ENCODE measurements at places on chromosomes 4 and X.

DNA sequence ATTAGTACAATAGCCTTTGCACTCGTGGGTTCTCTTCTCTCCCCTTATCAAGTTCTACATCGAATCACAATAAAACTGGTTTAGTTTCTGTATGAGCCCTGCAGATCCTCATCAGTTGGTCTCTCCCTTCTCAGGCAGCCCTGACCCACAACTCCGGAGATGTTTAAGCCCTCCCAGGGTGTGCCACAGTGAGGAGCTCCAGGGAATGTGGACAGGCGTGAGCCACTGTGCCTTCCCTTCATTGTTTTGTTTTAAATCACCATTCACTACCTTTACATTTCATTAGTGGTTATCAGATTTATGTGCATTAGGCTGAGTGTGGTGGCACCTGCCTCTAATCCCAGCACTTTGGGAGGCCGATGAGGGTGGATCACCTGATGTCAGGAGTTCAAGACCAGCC lies 133.2 kb downstream of the LARP7 start:
- DNase-seq: no peak

GRCh38 chrX:134407065-134407376 lies 52.9 kb upstream of the HPRT1 start:
- no peak for DNase-seq

DNA sequence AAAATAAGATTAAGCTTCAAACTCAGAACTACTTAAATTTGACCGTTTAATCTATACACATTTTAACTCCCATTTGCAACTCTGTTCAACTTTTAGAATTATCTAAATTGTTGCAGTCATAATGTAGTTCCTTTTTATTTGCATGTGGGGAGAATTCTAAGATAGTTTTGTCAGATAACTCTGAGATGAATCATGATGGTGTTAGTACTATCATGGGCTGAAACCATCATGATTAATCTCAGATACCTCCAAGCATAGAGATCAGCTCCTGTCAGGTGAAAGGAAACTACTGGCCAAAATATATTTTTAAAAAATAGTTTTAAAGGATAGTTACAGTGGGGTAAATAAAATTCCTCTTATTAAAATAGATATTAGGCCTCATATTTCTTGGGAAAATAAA lies 39.0 kb downstream of the FBXO8 start:
- DNase-seq: no peak

DNA sequence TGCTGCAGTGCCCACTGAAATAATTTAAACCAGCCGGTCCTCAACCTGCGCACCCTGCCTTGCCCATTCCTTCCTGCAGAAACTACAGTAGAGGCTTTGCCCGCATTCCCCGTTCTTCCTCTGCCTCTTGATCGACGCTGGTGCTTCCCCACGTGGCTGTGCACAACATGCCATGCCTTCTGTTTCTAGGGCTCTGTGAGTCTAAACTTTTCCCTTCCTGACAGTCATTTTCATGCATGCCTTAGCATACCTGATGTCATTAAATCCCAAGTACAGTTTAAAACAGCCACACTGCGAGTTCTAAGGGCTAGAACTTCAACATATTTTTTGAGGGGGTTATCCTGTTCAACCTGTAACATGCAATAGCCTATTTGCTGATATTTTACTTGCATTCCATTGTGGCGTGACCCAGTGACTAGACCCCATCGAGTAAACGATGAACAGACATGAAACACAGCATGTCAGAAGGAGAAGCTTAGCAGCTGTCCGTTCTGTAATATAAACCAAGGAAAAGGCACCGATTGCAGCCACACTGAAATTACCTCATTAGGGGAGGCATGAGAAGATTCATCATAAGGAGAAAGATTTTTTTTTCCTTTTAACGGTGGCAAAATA lies 232.5 kb downstream of the ARHGAP10 start:
- no peak for DNase-seq

DNA sequence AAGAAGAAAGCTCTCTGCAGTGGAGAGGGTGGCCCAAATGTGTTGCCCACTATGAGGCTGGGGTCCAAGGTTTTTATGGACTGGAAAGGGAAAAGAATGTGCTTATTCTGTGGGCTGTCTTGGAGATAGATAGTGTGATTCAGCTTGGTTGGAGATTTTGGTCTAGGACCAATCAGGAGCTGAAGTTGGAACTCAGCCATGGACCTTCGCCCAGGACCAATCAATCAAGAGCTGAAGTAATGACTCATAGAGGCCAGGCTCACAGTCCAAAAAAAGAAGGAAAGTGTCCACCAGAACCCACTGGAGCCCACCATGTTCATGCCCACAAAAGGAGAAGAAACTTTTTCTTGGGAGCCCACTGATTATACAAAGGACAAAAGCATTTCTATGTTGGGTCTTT lies 369.5 kb downstream of the UBE2NL start:
- DNase-seq: no peak

- DNase-seq: no peak
Measured at GRCh38 chr4:896630-897029, 35.5 kb downstream of the GAK start.

DNA sequence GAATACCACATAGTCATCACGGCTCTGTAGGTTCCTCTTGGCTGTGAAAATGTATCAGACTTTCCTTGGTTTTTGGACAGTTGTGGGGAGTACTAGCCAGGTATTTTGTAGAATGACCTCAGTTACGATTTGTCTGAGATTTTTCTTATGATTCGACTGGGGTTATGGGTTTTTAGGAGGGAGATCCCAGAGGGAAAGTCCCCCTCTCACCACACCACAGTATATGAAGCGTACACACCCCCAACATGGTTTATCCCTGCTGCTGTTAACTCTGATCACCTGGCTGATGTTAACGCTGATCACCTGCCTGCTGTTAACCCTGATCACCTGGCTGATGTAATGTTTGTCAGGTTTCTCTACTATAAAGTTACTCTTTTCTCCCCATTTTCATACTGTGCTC lies 72.6 kb downstream of the ANAPC4 start:
- DNase-seq: no peak

DNA sequence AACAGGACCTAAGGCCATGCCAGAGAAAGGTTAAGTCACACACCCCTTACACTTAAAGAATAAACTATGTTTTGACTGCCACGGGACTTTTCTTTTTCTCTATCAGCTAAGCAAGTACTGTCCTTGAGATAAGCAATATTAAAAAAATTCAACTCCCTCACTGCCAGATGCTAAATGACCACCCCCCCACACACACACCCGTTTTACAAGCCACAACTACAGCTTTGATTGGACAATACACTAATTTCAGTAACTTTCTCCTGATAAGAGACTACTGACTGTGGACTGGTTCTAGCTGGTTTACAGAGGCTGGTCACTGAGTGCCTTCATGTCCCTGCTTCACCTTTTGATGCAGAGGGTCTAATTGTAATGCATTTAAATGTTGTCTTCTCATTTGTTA lies 63.9 kb upstream of the HOPX start:
- DNase-seq: no peak

GRCh38 chrX:10922159-10922558 lies 189.0 kb upstream of the HCCS start:
- DNase-seq: no peak

- no peak for DNase-seq
Measured at GRCh38 chr4:56288663-56289062, 98.6 kb downstream of the AASDH start.

- no peak for DNase-seq
Measured at GRCh38 chr4:113878668-113879067, 100.8 kb downstream of the ARSJ start.

GRCh38 chr4:108143515-108143914 lies 25.2 kb downstream of the LEF1 start:
- no peak for DNase-seq

GRCh38 chr4:147854154-147854553 lies 122.3 kb downstream of the ARHGAP10 start:
- no peak for DNase-seq

- no peak for DNase-seq
Measured at GRCh38 chr4:44071959-44072955, 376.4 kb downstream of the KCTD8 start.

- no peak for DNase-seq
Measured at GRCh38 chr4:8641931-8642650, 49.5 kb downstream of the CPZ start.

GRCh38 chr4:163353054-163353453 lies 9.4 kb downstream of the NPY5R start:
- DNase-seq: no peak

- no peak for DNase-seq
Measured at GRCh38 chr4:102169345-102169744, 175.9 kb downstream of the SLC39A8 start.

DNA sequence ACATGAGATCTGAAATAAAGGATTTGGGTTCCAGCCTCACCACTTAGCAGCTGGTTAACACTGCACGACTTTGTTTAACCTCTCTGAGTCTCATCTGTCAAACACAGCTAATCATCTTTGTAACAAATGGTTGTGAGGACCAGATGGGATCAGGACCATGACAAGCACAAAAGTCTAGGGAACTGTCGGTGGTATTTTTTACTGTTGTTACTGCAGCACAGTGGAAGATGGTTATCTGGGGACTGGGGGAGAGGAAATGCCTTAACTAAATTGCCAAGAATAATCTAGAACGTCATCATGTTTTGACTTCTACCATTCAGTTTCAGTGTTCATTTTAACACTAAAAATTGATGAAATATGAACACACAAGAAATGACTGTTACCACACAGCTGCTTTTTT lies 99.5 kb downstream of the ADGRA3 start:
- no peak for DNase-seq

DNA sequence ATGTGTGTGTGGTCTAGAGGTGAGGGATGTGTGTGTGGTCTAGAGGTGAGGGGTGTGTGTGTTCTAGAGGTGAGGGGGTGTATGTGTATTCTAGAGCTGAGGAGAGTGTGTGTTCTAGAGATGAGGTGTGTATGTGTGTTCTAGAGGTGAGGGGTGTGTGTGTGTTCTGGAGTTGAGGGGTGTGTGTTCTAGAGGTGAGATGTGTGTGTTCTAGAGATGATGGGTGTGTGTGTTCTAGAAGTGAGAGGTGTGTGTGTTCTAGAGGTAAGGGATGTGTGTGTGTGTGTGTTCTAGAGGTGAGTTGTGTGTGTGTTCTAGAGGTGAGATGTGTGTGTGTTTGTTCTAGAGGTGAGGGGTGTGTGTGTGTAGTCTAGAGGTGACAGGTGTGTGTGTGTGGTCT lies 1.3 kb downstream of the BST1 start:
- no peak for DNase-seq

GRCh38 chrX:153392642-153393321 lies 8.4 kb downstream of the PNMA6E start:
- DNase-seq: no peak

- no peak for DNase-seq
Measured at GRCh38 chr4:61332693-61333092, 132.6 kb downstream of the ADGRL3 start.

- DNase-seq: no peak
Measured at GRCh38 chr4:36011381-36011780, 232.9 kb downstream of the ARAP2 start.

DNA sequence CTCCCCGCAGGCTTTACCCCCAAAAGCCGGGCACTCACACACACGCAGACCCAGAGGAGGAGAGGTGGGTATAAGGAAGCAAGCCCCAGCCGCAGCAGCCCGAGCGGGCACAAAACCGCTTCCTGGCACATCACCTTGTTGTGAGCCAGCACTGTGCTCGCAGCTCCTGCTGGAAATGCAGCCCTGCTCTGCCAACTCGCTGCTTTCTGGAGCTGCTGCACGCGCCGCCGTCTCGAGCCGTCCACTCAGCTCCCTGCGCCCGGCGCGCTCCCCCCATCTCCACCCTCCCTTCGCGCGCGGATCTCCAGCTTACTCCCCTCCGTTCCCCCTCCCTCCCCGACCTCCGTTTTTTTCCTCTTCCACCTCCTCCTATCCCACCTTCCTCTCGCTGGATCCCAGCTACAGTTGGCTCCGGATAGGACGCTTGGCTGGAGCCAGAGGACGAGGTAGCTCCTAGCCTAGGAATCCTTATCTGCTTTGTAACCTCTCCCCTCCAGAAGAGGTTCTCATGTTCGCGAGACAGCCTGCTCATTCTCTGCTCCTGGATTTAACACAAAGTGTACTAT lies at the start of gene SPOCK3:
Gene SPOCK3, minus strand, starts transcription at position 179 of the 566 bp plus-strand sequence.
- DNase-seq: no peak

GRCh38 chr4:169124661-169125060 lies 114.6 kb upstream of the CBR4 start:
- no peak for DNase-seq

DNA sequence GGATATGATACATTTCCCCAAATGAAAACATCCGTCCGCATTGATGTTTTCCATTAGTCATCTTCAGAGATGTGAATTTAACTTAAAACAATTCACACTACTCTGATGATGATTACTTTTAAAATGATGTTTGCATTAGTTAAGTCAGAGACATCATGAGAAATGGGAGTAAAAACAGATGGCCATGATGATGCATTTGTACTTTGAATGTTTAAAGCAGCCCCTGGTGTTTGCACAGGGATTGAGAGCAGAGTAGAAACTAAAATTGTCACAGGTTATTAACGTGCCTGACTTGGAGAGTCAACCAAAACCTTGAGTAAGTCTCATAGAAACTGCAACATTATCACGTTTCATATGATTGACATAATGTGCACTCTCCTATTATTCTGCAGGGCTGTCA lies 117.2 kb downstream of the CFAP299 start:
- no peak for DNase-seq

- no peak for DNase-seq
Measured at GRCh38 chr4:14824189-14824588, 178.1 kb upstream of the CPEB2 start.

- no peak for DNase-seq
Measured at GRCh38 chr4:150710770-150711375, 128.9 kb downstream of the MAB21L2 start.

- DNase-seq: no peak
Measured at GRCh38 chr4:151968643-151969042, 207.8 kb upstream of the GATB start.

GRCh38 chrX:130482871-130483270 lies 81.1 kb downstream of the RBMX2 start:
- DNase-seq: no peak

DNA sequence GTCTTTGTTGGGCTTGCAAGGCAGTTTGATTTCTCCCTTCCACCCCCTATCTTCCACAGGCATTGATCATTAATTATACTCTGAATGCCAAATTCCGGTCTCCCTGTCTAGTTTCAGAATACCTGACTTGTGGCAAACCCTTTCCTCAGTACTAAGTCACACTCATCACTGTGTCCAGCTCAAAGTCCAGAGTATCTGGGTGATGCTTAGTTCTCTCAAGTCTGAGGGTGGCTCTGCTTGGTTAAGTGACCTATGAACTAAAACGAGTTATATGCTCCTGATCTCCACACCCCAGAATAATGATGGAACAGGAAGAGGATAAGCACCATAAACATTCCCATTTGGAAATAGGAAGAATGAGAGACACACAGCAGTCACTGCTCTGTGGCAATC lies 6.5 kb downstream of the SMIM9 start:
- no peak for DNase-seq

DNA sequence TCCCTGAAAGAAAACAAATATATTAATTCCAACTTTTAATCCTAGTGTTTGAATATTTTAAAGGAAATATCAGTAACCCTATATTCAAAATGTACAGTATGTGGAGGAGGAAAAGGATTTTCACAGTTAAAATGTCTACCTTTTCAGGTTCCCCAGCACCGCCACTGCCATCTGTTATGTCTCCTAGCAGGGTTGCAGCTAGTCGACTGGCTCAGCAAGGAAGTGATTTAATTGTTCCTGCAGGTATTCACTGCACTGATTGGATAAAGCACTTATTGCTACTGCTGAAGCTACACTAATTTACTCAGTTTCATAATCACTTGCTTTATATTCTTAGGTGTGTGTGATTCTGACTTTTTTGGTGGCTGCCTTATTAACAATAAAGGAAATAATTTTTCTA lies 65.5 kb upstream of the FHDC1 start:
- no peak for DNase-seq
